CD4-positive, alpha-beta T cell (primary cell): ENCODE measurements at places on chromosomes 11 and 22. TPM values are rescaled to one million over a fixed set of nuclear protein-coding genes. Genes with fewer than 3 reads are reported as not detected.

DNA sequence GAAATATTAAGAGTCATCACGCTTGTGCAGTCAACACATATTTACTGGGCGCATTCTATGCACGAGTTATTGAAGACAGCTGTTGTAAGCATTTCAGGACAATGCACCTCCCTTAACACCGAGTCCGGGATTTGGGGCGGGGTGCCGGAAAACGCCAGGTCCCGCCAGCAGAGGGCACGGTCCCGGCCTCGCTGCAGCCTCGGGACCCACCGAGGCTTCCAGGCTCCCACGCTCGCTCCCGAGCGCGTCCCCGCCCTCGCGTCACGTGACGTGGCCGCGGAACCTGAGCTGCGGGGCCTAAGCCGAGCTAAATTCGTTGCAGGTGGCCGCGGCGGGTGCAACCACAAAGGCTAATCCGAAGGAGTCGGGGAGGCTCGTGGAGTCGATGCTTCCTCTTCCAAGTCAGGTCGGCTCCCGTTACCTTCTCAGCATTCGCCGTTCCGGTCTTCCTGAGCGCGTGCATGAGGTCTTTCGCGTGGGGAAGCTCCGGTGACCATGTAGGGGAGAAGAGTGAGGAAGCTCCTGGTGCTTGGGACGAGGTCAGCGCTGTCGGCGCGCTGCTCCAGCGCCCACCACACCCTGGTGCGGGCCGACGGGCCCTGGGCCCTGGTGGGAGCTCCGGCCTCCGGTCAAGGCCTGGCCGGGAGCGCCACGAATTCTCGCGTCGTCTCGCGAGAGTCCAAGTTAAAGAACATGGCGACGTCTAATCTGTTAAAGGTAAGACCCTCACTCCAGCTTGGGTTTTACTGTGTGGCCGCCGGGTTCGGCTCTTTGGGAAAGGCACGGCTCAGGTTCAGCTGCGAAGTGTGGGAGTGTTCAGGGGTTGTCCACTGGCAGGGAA lies at the start of gene CUL5:
TSS of gene CUL5 (plus strand) at position 243 of the 841 bp plus-strand sequence. CDS start at position 694, 451 bp downstream.
- H3K27ac ChIP-seq: peak within 1 kb of the TSS; percentile 94
- peaks cover 15% of the 10 kb centered on the region for H3K4me1 ChIP-seq
- H3K4me3 ChIP-seq: peak within 1 kb of the TSS; percentile 89
- H3K36me3 ChIP-seq: no peaks in the 10 kb centered on the region

- peaks cover 62% of the 10 kb centered on the region for H3K36me3 ChIP-seq
- H3K4me3 ChIP-seq: no peak overlapping the region
- DNase-seq: no peak
- peak overlapping the region; percentile 95 for H3K27ac ChIP-seq
- peaks cover 39% of the 10 kb centered on the region for H3K4me1 ChIP-seq
- H3K27me3 ChIP-seq: no peaks in the 10 kb centered on the region
Measured at GRCh38 chr11:6483015-6483414, 1.7 kb downstream of the TIMM10B start.

DNA sequence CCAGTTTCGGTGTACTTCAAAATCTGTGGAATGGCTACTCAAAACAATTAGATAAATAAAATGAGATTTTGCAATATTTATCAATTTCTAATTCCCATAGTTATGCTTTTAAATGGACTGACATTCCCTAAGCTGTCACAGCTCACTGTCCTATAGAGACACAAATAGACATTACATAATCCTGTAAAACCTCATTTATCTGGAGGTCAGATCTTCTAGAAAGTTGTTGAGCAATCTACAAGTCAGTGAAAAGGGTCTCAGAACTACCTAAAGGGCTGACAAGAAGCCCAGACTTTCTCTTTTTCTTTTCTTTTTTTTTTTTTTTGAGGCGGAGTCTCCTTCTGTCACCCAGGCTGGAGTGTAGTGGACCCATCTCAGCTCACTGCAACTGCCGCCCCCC lies 12.0 kb downstream of the ALG8 start:
- H3K27ac ChIP-seq: no peak overlapping the region
- no peak for DNase-seq
- H3K27me3 ChIP-seq: no peaks in the 10 kb centered on the region
- peaks cover 9% of the 10 kb centered on the region for H3K36me3 ChIP-seq
- no peak overlapping the region for H3K4me3 ChIP-seq

DNA sequence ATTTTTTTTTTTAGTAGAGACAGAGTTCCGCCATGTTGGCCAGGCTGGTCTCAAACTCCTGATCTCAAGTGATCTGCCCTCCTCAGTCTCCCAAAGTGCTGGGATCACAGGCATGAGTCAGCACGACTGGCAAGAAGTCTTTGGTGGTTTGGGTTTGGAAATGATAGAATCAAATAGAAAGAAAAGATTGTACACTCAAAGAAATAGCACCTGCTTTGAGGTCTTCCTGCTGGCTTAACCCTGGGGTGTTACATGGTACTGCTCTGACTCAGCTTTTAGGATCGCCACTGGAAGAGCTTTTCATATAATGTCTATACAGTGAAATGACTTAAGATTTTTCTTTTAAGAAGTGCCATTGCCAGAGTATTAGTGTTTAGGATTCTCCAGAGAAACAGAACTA lies 50.2 kb downstream of the JAM3 start:
- H3K27ac ChIP-seq: no peak overlapping the region
- no peaks in the 10 kb centered on the region for H3K36me3 ChIP-seq
- no peaks in the 10 kb centered on the region for H3K4me1 ChIP-seq
- H3K4me3 ChIP-seq: no peak overlapping the region
- no peak for DNase-seq

GRCh38 chr11:83241291-83241946 lies 44.7 kb downstream of the CCDC90B start:
- H3K4me3 ChIP-seq: no peak overlapping the region
- DNase-seq: no peak

- peaks cover 8% of the 10 kb centered on the region for H3K4me1 ChIP-seq
- no peak overlapping the region for H3K27ac ChIP-seq
- DNase-seq: no peak
- H3K27me3 ChIP-seq: no peaks in the 10 kb centered on the region
- no peaks in the 10 kb centered on the region for H3K36me3 ChIP-seq
Measured at GRCh38 chr11:118170882-118171268, 5.6 kb downstream of the SCN2B start.

GRCh38 chr22:19844377-19845053 lies 10.2 kb downstream of the GNB1L start:
- no peak overlapping the region for H3K27ac ChIP-seq
- no peaks in the 10 kb centered on the region for H3K27me3 ChIP-seq
- peaks cover 9% of the 10 kb centered on the region for H3K36me3 ChIP-seq
- H3K4me1 ChIP-seq: peaks cover 29% of the 10 kb centered on the region
- peak overlapping the region; percentile 30 for H3K4me3 ChIP-seq

- no peak overlapping the region for H3K4me3 ChIP-seq
- H3K4me1 ChIP-seq: peaks cover 48% of the 10 kb centered on the region
- H3K27ac ChIP-seq: no peak overlapping the region
Measured at GRCh38 chr11:2886191-2886894, 768 bp upstream of the CDKN1C start.

DNA sequence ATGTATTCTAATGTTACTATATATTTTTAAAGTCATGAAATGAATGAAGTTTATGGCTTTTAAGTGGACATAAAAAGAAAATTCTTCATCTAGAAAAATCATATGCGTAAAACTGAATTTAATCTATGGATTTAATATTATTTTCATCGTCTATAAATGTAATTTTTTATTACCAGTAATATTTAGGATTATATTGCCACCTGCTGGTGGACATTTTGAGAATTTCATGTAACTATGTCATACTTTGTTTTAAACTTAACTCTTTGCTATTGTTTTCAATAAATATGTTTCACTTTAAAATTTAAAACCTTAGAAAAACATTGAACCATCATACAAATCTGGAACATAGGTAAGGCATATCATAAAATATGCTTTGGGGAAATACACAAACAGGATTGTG lies 66.5 kb upstream of the CEP126 start:
- H3K27ac ChIP-seq: no peak overlapping the region
- no peaks in the 10 kb centered on the region for H3K4me1 ChIP-seq
- no peaks in the 10 kb centered on the region for H3K27me3 ChIP-seq
- no peaks in the 10 kb centered on the region for H3K36me3 ChIP-seq
- no peak for DNase-seq
- no peak overlapping the region for H3K4me3 ChIP-seq

- no peak for DNase-seq
- peak overlapping the region; percentile 32 for H3K27ac ChIP-seq
- no peaks in the 10 kb centered on the region for H3K27me3 ChIP-seq
- peak overlapping the region; percentile 85 for H3K4me3 ChIP-seq
- H3K4me1 ChIP-seq: peaks cover 12% of the 10 kb centered on the region
- H3K36me3 ChIP-seq: peaks cover 29% of the 10 kb centered on the region
Measured at GRCh38 chr11:111765320-111765983, 737 bp downstream of the PPP2R1B start.

DNA sequence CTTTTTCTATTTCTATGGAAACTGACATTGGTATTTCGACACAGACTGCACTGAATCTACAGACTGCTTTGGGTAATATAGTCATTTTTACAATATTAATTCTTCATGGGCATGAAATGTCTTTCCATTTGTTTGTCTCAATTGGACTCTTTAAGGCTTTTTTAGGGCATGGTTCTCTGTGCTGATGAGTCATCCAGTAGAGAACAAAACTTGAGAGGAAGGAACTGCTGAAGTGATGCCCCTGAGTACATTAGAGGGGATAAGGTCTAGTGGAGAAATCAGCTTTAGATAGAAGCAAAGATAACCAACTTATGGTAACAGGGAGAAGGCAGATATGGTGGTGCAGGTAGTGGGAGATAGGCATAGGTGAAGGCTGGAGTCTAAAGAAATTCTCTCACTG lies 25.1 kb downstream of the TSG101 start:
- no peak for DNase-seq
- H3K27me3 ChIP-seq: no peaks in the 10 kb centered on the region
- H3K27ac ChIP-seq: no peak overlapping the region
- peaks cover 80% of the 10 kb centered on the region for H3K36me3 ChIP-seq
- H3K4me3 ChIP-seq: no peak overlapping the region

DNA sequence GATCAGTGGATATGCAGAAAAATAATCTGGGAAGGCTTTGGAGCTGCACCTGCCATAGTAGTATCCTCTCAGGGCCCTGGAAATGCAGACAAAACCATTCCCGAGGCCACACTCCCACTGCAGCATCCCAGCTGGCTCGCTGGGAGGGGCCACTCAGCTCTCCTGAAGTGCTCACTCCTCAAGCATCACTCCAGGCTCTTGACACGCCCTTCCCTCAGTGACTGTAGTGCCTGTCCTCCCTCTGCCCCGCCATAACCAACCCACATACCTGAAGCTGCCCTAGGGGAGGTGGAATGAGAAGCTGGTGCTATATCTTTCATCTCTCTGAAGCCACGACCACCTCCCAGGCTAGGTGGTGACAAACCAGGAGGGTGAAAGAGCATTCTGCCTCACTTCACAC lies 4.8 kb downstream of the DSCAML1 start:
- H3K27ac ChIP-seq: no peak overlapping the region
- H3K36me3 ChIP-seq: no peaks in the 10 kb centered on the region
- H3K27me3 ChIP-seq: peaks cover 57% of the 10 kb centered on the region

- H3K27me3 ChIP-seq: no peaks in the 10 kb centered on the region
- no peaks in the 10 kb centered on the region for H3K4me1 ChIP-seq
- no peak overlapping the region for H3K4me3 ChIP-seq
- no peak for DNase-seq
- peaks cover 80% of the 10 kb centered on the region for H3K36me3 ChIP-seq
Measured at GRCh38 chr11:4118107-4118506, 23.5 kb downstream of the RRM1 start.

DNA sequence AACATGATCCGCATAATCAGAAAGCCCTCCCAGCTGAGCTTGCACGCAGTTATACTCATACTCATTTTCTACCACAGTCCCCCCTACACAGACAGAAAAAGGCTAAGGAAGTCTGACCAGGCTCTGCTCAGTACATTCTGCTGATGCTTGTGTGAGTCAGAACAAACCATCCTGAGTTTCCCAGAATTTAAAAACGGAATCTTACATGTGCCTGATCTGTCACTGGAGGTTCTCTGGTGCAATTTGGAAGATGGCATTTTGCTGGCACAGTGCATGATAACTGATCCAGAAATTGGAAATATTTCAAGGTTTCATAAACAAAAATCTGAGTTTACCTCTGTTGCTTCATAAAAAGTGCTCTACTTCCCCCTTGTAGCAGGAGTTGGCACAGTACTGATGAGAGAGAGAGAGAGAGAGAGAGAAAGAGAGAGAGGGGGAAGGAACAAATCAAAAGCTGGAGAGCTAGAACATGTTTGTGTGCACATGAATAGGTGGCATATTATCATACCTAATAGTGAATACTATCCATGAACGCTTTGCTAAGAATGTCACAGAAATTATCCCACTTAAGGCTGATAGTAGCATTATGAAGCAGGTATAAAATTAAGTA lies 1085.3 kb downstream of the DLG2 start:
- no peaks in the 10 kb centered on the region for H3K36me3 ChIP-seq
- no peaks in the 10 kb centered on the region for H3K27me3 ChIP-seq

GRCh38 chr11:84564180-84564866 lies 1062.8 kb downstream of the DLG2 start:
- no peak for DNase-seq
- no peaks in the 10 kb centered on the region for H3K36me3 ChIP-seq
- no peaks in the 10 kb centered on the region for H3K4me1 ChIP-seq
- H3K27me3 ChIP-seq: no peaks in the 10 kb centered on the region

GRCh38 chr11:26105762-26106423 lies 226.0 kb upstream of the ANO3 start:
- DNase-seq: no peak
- H3K4me3 ChIP-seq: no peak overlapping the region
- no peaks in the 10 kb centered on the region for H3K27me3 ChIP-seq
- H3K36me3 ChIP-seq: no peaks in the 10 kb centered on the region
- H3K27ac ChIP-seq: no peak overlapping the region

DNA sequence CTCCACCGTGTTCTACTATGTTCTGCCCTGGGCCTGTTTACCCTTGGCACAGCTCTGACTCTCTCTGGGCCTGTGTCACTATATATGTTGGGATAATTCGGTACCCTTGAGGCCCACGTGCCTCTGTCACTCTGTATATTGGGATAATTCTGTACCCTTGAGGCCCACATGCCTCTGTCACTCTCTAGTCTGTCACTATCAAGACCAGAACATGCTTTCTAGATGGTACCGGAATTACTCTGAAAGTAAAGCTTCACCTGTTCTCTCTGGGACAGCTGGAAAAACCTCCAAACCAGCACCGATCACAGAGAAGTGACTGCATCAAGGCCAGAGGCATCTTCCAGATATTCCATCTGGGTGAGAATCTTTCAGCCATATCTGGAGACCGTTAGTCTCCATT lies 9.3 kb upstream of the FCHSD2 start:
- no peaks in the 10 kb centered on the region for H3K36me3 ChIP-seq
- peaks cover 54% of the 10 kb centered on the region for H3K4me1 ChIP-seq
- no peak for DNase-seq

The CRELD2 gene
- 21.2 TPM for total RNA-seq

The LSP1 gene
- total RNA-seq: 232 TPM

The AGBL2 gene
- total RNA-seq: 4.4 TPM

The CTSC gene
- total RNA-seq: 28.5 TPM

The HEPN1 gene
- total RNA-seq: not detected

The EIF1AD gene
- total RNA-seq: 88.2 TPM

The SAA4 gene
- total RNA-seq: not detected

The PRRG4 gene
- total RNA-seq: 0.05 TPM

The OR51B2 gene
- total RNA-seq: not detected

The PATE2 gene
- not detected for total RNA-seq
